ENCODE measurements at places on chromosomes 5 and 9.

DNA sequence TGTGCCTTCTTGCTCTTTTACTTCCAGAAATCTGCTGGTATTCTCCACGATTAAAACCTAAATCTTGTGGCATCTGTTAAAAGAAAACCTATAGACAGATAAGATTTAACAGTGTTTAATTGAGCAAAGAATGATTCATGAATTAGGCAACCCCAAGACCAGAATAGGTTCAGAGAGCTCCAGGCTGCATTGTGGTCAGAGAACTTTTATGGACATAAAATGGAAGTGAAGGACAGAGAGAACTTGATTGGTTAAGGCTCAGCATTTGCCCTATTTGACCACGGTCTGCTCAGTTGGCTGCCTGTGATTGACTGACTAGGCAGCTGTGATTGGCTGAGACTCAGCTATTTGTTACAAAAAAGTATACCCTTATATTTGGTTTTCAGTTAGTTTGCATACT lies 10.4 kb upstream of the SLC36A2 start:
- DNase-seq, result no peak

GRCh38 chr5:179267671-179268083 lies 77.6 kb downstream of the ADAMTS2 start:
- no peak for DNase-seq

- DNase-seq, result peak; percentile 64
Observed at GRCh38 chr9:121550569-121551512, 51.2 kb upstream of the GGTA1 start.

GRCh38 chr5:111095982-111096381 lies 3.8 kb downstream of the WDR36 start:
- no peak for DNase-seq

DNA sequence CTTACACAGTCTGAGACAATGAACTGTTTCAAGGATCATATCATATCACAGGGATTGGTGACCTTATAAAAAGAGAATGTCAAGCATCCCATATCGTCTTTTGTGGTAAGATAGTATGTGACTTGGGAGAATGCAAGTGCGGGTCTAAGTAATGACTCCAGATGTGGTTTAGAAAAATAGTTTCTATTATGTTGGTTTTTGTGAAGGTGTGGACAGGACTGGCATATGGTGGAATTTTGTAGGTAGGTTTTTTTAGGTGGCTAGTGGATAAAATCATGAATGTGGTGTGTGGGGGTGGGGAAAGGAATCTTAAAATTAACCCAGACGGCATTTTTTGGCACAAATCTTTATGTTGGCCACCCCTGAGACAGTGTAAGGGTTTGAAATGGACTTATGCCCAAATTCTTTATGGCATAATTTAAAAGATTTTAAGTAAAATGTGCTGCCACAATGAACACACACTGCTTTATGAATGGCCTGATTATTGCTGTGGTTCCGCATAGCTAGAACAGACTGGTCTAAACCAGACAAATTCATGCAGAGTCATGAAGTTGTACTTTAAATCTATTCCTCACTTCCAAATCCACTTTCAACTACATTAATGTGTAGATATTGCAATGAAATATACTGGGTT lies 204.8 kb upstream of the HAPLN1 start:
- no peak for DNase-seq

DNA sequence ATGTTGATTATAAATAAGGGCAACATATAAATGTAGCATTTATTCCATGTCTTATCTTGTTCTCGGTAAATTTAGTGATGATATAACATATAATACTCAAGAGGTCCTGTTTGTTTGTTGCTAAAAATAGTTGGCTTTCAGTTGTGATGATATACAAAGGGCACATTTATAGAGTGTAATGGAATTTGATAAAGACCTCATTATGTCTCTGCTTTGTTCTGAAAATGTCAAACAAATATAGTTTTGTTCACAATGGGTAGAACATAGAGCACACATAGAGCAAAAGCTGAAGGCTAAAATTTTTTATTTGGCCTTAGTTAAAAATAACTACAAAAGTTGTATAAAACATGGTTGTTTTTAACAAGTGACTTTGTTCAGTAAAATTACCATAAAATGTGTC lies 477.1 kb upstream of the SMC2 start:
- no peak for DNase-seq

GRCh38 chr9:78006734-78007133 lies 24.9 kb downstream of the GNAQ start:
- no peak for DNase-seq

GRCh38 chr5:43110606-43111170 lies 10.0 kb upstream of the ZNF131 start:
- DNase-seq, result no peak

DNA sequence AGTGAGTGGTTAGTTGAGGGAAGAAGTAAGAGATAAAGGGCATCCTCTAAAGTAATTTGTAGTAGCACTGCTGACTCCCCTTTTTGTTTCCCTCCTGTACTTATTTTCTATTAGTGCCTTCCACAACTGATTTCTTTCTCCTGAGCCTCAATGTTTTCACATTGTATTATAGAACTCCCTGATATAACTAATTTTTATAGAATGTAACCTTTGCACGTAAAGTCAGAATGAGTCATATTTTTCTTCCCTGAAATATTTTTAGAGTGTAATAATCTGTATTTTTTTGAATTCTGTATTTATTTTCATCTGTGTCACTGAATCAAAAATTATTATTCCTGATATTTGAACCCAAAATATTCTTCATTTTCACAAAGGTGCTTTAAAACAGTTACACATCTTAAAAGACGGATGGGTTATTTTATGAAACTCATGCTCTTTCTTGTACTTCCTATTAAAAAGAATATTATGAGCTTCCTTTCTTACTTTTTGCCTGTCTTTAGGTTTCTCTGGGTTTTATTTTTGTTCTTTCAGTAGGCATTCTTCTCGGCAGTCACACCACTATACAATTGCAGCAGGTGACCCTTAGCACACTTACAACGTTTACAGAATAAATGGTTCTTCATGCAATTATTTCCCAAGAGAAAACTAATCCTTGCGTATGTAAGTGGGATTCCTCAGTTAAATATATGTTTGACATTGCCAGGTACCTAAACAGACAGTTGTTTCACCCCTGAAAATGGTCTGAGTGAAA lies 30.5 kb upstream of the DMRTA1 start:
- no peak for DNase-seq

DNA sequence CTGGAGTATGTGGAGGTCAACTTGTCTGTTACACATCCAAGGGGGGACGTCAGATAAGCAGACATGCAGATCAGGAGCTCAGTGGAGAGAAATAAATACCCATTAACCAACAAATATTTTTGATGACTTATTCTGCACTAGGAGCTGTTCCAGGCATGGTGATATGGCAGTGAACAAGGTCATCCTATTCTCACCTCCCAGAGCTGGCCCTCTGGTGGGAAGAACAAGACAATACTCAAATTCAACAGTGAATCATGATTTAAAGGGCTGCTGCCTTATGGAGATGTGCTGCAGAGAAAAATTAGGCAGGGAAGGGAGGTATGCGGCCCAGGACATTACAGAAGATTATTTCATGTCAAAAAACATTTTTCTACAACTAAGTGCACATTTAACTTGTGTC lies 36.5 kb downstream of the SYK start:
- no peak for DNase-seq

DNA sequence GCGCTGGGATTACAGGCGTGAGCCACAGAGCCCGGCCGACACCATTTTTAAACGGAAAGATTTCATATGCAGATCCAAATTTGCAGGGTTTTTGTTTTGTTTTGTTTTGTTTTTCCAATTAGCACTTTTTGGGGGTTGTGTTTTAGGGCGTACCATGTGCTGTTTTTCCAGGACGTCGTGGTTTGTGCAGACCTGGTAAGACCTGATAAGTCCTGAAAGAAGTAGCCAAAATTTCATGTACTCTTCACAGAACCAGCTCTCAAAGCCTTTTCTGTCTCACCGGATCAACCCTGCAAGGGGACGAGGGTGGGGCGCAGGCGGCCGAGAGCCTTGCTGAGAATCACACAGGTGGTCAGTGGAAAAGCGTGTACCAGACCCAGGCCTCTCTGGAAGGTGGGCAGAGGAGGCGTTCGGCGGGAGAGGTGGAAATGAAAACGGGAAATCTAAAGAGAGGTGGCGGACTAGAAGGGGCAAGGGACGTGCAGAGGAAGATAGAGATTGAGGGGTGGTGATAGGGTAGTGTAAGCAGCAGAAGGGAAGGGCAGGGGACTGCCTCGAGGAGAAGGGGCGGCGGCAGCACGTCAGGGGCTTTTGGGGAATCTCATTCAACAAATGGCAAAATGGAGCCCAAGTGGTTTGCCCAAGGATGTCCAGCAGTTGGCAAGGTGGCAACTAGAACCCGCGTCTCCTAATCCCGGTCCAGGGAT lies 1.1 kb upstream of the FAF2 start:
- peak; percentile 10 for DNase-seq

Data from T-helper 2 cell treated with Interferon-gamma antibody and Interleukin-4, amounts not matched to agents 5 μg/mL and 100 μg/mL, for 36 hours (primary cell).